SHP77 treated with DMSO at 0.1 percent for 48 hours (cell line): ENCODE measurements at places on chromosomes 1 and 21.

DNA sequence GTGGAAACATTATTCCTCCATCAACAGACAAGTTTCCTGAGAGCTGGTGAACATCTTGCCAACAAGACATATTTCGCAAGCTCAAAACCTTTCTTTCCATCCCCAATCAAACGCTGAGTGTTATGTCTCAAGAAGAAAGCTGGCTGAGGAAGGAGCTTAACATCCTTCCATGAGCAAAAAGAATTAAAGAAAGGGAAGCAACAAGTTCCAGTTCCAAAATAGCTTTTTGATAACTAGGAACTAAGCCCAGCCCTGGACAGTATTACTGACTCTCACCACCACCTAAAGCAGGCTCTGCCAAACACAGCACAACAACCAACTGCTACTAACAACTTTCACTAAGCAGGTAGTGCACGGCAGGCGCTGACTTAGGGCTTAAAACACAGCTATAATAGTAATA lies 50.2 kb downstream of the CAPZB start:
- DNase-seq, result no peak

DNA sequence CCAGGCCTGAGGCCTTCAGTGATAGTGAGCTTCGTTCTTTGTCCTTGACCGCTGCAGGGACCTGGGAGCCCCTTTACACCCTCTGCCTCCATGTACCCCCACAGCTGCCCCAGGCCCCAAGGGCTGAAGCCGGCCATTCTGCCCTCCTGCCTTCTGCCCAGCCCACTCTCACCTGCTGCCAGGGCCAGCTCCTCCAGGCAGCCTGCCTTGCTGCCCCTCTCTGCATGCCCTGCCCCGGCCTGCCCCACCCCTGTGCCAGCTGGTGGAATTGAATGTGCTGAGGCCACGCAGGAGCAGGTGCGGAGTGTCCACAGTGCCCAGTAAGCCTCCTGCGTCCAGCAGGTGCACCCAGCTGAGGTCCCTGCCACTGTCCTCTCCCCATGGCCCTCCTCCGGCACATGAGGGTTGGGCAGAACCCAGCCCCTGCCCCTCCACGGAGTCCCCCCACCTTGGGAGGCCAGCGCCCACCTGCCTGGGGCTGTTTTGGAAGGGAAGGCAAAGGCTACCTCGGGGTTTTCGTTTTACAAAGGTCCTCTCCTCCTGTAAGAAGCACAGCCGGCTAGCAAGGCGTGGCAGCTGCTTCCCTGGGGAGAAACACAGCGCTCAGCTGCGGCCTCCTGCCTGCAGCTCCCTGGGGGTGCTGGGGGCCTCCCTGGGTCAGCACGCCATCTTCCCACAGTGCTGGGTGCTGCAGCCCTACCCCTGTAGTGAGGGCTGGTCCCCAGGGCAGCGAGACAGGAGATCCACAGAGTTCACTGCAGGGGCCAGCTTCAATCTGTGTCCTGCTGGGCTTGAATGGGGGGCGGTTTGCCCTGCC lies 21.0 kb downstream of the MMEL1 start:
- no peak for DNase-seq

DNA sequence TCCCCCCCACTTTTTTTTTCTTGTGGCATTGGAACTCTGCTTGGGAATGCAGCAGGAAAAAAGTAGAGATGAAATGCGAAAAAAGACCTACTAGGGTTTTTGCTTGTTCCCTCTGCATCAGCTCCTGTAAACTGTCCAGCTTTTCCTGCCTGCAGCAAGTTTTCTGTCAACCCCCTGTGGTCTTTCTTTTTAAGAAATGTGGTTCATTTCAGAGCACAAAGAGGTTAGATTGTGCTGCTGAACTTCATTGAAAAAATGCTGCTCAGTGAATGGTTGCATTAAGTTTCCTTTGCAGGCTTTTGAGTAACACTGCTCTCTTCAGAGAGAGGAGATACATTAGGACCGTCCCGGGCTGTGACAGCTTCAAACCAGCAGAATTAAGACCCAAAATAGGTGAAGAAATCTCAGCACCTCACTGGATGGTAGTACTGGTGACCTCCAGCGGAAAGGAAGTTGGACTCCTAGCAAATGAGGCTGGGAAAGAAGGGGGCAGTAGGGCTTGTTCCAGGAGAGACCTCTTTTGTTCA lies 80.7 kb downstream of the NDUFS5 start:
- no peak for DNase-seq

GRCh38 chr1:37478451-37478881 lies 4.1 kb downstream of the ZC3H12A start:
- no peak for DNase-seq

GRCh38 chr1:211644653-211645052 lies 30.8 kb downstream of the NEK2 start:
- no peak for DNase-seq

- no peak for DNase-seq
These were observed 107.4 kb downstream of the PCBP3 start for GRCh38 chr21:45750936-45751335.
